ENCODE measurements at places on chromosomes 1 and 21.

DNA sequence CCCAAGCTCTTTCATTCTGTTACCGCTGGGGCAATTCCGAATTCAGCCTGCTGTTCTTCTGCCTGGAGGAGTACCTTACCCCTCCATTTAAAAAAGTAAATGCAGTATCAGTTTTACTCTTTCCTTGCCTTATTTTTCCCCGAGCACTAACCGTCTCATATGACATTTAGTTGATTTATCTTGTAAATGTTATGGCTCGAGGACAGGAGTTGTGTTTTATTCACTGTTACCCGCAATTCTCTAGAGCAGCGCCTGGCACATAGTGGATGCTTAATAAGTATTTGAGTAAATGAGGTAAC is 425 bp upstream of the TADA1 start:
- no peak for DNase-seq

DNA sequence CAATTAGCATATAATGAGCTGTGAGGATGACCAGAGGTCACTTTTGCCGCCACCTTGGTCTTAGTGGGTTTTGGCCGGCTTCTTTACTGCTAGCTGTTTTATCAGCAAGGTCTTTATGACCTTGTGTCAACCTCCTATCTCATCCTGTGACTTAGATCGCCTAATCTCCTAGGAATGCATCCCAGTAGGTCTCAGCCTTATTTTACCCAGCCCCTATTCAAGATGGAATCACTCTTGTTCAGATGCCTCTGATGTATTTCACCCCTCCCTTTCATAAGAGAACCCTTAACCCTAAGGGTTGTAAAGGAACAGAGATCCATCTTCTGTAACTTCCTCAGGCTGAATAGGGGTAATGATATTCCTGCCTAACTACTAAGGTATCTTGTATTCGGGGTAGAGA is 58.9 kb upstream of the PALMD start:
- no peak for DNase-seq

DNA sequence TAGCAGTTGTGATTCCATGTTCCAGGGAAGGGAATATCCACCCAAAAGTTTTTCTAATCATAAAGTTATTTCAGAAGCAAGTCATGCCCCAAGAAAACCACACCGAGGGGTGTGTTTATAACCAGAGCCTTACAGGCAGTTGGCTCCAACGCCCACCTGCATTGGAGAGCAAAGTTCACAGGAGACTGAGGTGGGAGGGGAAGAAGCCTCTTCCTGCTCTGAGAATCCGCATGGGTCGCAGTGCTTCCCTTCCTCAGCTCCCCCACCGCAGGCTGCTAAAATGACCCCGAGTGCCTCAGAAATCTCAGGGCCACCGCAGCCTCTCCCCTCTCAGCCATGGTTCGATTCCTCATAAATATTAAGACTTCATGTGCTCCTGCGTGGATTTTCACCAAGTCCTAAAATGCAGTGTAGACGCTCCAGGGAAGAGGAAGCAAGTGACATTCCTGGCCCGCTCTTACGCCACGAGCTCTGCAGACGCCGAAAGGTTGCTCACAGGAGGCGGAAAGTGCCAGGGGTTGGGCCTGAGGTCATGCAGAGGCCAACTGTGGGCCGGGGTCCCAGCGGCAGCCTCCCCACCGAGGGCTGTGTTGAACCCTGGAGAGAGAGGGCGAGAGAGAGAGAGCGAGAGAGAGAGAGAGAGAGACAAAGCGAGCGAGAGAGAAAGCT is 13.4 kb upstream of the SPSB1 start:
- DNase-seq: no peak

- DNase-seq: no peak
Observed at GRCh38 chr1:46285730-46286477, 17.5 kb downstream of the LRRC41 start.

DNA sequence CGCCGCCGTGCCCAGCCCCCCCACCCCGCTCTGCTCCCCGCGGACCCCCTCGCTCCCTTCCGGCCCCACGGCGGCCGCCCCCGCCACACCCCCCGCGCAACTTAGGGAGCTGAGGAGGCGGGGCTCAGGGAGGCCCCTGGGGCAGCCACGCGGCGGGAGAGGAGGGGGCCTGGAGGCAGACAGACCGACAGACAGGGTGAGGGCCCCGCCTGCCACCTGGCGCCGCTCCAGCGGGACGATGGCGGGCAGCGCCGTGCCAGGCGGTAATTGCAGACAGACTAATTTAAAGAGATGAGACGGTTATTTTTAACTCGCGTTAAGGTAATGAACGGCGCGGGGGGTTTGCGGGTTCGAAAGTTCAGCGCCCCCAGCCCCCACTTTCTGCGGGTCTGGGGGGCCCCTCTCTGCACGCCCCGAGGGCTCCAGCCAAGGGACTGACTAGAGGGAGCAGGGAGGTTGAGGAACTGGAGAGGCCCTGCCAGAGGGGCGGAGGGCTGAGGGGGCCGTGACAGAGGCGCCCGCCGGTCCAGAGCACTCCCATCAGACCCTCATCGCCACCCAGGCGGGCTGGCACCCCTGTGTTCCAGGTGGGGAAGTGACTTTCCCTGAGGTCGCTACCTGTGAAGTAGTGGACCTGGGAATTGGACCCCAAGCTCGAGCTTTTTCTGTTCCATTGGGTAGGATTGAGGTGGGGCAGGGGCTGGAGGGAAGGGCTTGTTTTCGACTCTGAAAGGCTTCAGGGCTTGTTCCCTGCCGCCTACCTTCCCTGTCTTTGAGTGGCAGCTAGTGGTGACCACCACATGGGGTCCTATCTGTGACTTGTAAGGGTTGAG is 5.4 kb downstream of the FOXO6 start:
- DNase-seq: no peak

GRCh38 chr1:177966199-177966598 is 3.7 kb downstream of the SEC16B start:
- no peak for DNase-seq

GRCh38 chr1:55287723-55288122 is 72.6 kb upstream of the USP24 start:
- no peak for DNase-seq

- DNase-seq: no peak
Observed at GRCh38 chr1:10867138-10867721, 70.8 kb upstream of the CASZ1 start.

DNA sequence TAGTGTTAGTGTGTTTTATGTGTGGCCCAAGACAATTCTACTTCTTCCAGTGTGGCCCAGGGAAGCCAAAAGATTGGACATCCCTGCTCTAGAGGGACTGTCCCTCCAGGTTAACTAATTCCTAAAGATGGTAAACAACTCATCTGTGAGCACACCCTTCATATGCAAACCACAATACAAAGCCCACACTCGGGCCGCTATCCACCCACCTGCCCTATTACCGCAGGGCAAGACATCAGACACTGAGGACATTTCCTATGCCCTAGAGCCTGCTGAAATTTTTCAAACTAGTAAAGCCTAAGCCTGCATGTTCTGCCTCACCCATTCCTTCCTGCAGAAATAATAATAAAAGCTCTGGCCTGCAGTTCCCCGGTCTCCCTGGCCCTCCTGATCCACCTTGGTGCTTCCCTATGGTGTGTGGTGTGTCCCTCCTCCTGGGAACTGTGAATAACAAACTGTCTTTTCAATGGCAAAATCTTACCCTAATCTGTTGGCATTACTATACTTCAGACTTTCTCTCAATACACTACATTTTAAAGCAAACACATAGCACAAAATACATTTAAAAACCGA is 39.3 kb upstream of the NTPCR start:
- no peak for DNase-seq

DNA sequence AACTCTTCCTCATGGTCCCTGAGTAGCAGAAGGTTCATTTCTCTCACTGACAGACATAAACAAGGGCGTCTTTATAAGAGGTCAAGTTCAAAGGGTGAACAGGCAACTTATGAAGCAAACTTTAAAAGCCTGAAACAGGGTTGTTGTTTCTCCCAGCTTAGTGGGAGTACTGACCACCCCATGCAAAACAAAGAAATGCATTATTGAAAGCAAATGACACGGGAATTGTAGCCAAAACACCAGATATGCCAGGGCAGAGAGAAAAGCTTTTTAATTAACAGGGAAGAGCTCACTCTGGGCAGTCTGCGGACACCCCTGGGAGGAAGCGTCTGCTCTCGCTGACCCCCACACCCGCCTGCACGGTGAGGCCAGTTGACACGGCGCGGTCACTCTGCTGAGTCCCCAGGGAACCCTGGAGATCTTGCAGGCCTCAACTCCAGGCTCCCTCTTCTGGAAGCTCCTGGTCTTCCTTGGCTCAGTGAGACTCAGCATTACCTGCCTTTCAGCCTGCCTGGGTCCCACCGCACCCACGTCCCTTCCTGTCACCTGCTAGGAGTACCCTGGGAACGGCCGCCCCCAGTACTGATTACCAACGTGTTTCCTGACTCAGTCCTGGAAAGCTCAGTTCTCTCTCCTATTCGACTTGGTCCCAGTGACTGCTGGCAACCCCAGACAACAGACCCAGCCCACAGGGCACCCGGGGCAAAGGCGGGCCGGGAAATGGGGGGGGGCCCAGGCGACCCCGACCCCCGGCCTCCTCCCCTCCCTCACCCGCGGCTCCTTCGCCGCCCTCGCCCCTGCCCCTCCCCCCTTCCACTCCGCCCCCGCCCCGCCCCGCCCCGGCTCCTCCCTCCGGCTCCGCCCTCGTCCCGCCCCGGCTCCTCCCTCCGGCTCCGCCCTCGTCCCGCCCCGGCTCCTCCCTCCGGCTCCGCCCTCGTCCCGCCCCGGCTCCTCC is 972 bp downstream of the CFAP410 start:
- no peak for DNase-seq

DNA sequence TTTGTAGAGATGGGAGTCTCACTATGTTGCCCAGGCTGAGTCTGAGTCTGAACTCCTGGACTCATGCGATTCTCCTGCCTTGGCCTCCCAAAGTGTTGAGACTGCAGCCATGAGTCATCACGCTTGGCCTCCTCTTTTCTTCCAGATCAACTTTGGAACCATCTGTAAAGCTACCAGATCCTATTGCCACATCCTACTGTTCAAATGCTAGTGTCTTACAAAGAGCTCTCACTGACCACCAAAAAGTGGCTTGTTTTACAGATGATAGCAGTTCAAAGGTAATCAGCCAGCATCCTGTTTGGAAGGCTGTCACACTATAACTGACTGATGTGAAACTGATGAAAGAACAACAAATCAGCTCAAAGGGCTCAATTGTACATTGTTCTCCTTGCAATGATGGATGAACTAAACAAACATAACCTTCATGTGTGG is 221.6 kb downstream of the AKT3 start:
- no peak for DNase-seq

DNA sequence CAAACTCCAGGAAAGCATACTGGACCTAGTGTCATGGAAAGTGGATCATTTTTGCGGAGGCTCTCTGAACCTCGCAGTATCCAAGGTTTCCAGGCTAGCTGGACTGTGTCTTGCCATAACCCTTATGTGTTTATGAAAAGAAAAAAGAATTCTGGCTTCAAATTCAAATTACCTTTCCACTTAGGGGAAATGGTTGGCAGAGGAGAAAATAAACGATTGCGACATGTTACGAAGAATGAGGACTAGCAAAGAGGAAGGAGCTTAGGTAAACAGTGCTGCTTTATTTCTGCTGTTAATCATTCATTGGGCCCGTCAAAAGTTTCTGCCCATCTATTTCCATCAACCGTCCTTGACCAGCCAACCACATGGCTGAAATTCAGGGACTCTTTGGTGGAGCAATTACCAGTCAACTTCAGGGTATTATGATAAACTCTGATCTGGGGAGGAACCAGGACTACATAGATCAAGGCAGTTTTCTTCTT is at the start of gene C4BPA:
C4BPA (plus strand) TSS at position 342 of the 482 bp plus-strand sequence. CDS start 8,793 bp downstream, outside the sequence.
- DNase-seq: no peak

- no peak for DNase-seq
Observed at GRCh38 chr1:236536540-236536939, 12.8 kb downstream of the LGALS8 start.

DNA sequence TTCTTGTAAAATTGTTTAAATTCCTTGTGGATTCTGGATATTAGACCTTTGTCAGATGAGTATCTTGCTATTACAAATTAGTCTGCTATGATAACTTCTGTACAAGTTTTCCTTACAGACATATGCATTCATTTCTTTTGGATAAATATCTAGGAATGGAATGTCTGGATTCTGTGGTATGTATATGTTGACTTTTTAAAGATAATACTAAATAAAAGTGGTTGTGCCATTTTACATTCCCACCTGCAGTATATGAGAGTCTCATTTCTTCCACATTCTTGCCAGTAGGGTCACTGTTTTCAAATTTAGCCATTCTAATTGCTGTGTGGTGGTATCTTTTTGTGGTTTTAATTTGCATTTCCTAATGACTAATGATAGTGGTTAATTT is 53.9 kb downstream of the SYDE2 start:
- DNase-seq: no peak

- DNase-seq: no peak
Observed at GRCh38 chr21:39575775-39576174, 37.0 kb upstream of the B3GALT5 start.

DNA sequence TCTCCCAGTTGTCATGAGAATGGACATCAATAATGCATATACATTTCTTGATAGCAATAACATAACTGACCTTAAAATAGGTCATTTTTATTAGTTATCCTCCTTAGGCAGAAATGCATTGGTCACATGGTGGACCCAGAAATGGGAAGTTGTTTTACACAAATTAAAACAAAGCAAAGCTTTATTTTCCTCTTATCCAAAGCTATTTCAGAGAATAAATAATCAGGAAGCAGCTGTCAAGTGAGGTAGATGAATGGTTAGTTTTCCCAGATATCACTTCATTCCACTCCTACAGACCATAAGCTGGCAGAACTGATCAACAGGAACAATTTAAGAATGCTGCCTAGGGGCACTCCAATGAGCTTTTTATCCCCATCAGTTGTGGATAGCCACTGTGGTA is 16.0 kb upstream of the OLIG1 start:
- DNase-seq: no peak

GRCh38 chr1:17475752-17476151 is 36.3 kb upstream of the RCC2 start:
- DNase-seq: no peak

DNA sequence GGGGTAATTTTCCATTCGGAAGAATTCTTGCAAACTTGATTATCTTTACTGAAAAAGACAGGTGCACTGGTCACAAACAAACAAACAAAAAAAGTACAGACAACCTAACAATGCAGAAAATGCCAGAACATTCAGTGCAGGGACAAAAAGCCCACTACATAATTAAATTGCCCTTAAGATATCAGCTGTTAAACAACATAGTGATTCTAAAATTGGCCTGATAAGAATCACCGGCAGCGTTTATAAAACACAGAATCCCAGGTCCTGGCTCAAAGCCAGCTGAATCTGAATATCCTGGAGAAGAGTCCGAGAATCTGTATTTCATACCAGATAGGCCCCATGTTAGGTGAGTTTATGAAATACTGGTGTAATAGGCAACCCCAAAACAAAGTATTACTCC is 6.1 kb downstream of the PLPP3 start:
- no peak for DNase-seq

DNA sequence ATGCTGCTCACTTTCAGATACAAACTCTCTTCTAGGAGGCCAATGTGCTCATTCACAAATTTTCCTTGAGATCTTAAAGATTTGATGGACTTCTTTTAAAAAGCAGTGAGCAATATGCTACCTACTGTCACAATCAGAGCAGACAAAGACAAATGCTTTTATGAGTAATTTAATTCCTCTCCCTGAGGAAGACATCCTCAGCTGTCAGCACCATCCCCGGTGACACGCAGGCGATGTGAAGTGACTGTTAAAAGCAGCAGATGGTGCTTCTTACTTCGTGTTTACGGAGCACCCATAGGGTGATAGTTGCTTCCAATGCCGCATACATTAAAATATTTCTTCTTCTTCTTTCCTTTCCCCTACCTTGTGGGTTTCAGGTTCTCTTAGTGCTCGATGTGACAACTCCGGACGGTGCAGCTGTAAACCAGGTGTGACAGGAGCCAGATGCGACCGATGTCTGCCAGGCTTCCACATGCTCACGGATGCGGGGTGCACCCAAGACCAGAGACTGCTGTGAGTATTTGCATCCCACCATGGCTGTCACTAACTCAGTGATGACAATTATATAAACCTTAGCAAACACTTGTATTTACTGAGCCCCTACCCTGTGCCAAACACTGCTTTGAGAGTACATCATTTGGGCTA is 29.1 kb downstream of the LAMC2 start:
- DNase-seq: no peak

Measured in SIG-M5 (cell line).